ENCODE measurements at places on chromosomes 6 and 20.

DNA sequence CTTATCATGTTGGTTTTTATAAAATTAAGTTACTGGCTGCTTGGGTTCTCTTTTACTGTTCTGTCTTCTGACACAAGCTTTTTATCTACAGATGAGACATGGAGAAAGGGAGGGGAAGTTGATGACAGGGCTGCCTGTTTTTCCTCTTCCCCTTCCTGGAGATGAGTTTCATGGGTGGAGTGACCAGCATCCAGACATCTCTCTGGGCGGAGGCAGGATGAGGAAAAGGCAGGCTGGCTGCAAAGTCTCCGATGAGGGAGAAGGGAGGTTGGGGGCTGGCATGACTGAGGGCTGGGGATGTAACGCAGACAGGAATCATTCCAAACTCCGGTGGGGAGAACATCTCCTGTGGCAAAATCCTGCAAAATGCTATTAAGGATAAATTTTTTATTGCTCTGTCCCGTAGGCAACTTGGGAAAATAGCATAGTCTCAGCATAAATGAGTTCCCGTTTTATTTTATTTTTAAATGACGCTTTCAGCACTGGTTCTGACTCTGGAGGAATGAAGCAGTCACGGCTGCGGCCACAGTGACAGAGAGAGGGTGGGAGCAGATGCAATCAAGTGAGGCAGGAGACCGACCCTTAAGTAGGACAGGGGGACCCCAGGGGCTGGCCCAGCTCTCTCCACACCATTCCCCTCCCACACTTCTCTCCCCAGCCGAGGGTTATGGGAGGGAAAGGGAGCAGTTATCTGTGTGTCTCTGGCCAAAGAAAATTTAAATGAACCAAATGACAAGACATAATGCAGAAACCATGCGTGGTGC, 108.8 kb upstream of the PMEPA1 start:
- DNase-seq, result no peak

- no peak for DNase-seq
These were observed 427.3 kb upstream of the CITED2 start for GRCh38 chr6:139801571-139802321.

GRCh38 chr6:132768051-132768517, 10.4 kb upstream of the VNN2 start:
- no peak for DNase-seq

GRCh38 chr6:136772685-136773472, 19.4 kb downstream of the MAP3K5 start:
- no peak for DNase-seq

DNA sequence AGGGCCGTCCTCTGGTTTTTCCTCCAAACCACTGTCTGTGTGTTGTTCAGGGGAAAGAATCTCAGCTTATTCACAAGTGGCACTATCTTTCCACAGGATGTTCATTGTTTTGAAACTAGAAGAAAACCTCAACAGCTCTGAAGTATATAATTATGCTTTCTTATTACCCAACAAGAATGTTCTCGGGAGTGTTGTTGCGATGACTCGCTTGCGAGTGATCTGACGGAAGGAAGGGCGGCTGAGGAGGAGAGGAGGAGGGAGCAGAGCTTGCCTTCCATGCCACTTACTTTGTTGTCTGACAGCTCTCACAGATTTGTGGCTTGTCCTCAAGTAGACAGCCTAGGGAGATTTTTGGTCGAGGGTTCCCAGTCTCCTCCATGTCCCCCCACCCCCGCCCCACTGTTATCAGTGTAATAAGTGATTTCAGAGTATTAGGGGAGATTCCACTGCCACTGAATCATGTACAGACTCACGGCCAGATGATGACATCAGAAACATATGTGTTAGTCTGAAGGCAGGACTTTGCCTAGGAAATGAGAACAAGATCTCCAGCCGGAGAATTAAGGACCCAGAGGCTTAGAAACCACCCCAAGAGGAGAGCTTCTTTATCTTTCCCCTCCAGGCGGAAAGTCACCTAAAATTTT, 80.7 kb upstream of the CCN6 start:
- DNase-seq, result peak; percentile 78

GRCh38 chr6:139148557-139149235, 13.8 kb downstream of the HECA start:
- no peak for DNase-seq
